ENCODE measurements at places on chromosomes 1 and 21.

DNA sequence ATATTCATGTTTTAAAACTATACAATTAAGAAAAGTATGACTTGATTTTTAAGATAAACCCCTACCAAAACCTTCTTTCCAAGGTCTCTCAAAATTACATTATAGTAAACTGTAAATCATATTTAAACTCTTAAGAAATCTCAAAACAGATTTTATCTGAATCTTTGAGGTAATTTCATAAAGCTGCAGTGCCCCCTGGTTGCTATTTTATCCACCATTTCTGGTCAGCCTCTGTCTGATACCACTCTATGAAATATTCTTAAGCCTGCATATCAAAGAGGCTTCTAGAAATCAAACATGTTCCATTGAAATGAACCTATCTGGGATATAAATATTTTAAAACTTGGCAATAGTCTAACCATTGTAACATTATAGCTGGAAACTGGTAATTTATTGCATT lies 317.3 kb downstream of the COL11A1 start:
- no peak for DNase-seq

GRCh38 chr1:62228136-62228882 lies 33.7 kb downstream of the L1TD1 start:
- no peak for DNase-seq

- DNase-seq = no peak
These were observed 33.8 kb downstream of the FBXO2 start for GRCh38 chr1:11620405-11620804.

DNA sequence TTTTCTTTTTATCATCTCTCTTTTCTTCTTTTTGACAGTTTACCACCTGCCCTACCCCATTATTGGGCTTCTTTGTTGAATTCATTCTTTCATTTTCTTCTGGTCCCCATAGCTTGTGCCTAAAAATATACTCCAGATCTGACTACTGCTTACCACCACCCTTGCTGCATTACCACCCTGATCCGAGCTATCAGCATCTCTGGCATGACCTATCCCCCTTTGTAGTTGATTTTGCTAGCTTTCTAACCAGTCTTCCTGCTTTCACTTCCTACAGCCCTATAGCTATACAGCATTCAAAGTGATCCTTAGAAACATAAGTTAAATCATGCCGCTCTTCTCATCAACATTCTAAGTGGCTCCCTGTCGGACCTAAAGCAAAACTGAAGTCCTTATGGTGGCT lies 59.4 kb upstream of the MPC2 start:
- no peak for DNase-seq

- no peak for DNase-seq
These were observed 12.9 kb upstream of the FNBP1L start for GRCh38 chr1:93434987-93435386.

DNA sequence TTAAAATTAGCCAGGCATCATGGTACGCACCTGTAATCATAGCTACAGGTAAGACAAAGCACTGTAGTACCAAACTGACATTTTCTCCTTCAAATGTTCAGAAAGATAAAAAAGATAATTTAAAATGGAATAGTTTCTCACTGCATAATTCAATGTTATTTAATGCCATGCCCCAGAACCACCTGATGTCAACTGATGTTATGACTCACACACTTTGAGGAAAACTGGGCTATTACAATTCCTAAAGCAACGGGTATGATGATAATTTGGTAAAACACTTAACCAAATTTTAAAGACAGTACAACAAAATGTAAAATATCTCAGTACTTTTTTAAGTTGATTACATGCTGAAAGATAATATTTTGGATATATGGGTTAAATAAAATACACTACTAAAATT lies 22.9 kb upstream of the PLEKHO1 start:
- no peak for DNase-seq

DNA sequence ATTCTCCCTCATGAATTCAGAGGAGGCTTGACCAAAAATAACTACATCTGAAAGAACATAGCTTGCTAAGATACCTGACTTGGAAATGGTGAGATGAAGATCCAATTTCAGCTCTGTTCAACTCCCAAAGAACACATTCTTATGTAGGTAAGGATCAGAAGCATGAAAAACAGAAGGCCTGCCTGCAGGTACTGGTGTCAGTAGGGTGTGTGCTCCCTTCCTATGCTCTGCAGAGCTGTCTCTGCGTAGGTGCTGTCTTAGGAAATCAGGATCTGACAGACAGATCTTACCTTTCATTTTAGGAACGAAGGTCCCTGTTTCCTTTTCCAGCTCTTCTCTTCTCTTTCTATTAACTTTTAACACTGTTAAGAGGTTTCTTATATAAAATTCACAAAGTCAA lies 5.6 kb upstream of the OR6K2 start:
- no peak for DNase-seq

GRCh38 chr1:181083842-181084605 lies 4.5 kb upstream of the IER5 start:
- peak; percentile 77 for DNase-seq

DNA sequence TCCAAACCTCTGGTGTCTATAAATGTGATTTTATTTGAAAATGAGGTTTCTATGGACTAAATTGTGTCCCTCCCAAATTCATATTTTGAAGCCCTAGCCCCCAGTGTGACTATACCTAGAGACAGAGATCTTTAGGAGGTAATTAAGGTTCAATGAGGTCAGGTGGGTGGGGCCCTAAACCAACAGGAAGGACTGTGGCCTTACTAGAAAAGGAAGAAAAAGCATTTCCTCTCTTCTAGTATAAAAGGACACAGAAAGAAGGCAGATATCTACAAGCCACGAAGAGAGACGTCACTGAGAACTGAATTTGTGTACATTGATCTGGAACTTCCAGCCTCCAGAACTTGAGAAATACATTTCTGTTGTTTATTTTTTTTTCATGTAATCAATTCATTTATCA lies 123.1 kb upstream of the RUNX1 start:
- peak; percentile 33 for DNase-seq

GRCh38 chr1:151238467-151238739 lies 16.1 kb upstream of the PSMD4 start:
- no peak for DNase-seq

- peak; percentile 27 for DNase-seq
These were observed 52.9 kb upstream of the CD46 start for GRCh38 chr1:207698822-207699483.

GRCh38 chr1:84997667-84998600 lies 1.0 kb upstream of the MCOLN2 start:
- no peak for DNase-seq

GRCh38 chr1:10796029-10796944 lies at the start of gene CASZ1:
TSS of gene CASZ1 (minus strand) at chr1:10796646. CDS start at chr1:10693889, 102,757 bp downstream.
- no peak for DNase-seq

- DNase-seq = no peak
These were observed 45.9 kb downstream of the OLIG1 start for GRCh38 chr21:33115631-33116510.

DNA sequence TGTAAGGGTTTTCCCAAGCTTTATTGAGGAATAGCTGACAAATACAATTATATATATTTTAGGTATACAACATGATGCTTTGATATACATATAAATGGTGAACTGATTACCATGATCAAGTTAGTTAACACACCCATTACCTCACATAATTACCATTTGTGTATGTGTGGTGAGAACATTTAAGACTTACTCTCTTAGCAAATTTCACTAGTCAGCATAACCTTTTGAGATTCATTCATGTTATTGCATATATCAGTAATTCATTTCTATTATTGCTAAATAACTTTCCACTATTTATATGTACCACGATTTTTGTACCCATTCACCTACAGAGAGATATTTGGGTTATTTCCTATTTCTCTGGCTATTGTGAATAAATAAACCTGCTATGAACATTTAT lies 16.2 kb upstream of the TP53BP2 start:
- no peak for DNase-seq

- no peak for DNase-seq
These were observed 157.6 kb downstream of the VAV3 start for GRCh38 chr1:107807405-107807804.

- peak; percentile 52 for DNase-seq
These were observed 12.3 kb upstream of the SEMA4A start for GRCh38 chr1:156140879-156141707.

DNA sequence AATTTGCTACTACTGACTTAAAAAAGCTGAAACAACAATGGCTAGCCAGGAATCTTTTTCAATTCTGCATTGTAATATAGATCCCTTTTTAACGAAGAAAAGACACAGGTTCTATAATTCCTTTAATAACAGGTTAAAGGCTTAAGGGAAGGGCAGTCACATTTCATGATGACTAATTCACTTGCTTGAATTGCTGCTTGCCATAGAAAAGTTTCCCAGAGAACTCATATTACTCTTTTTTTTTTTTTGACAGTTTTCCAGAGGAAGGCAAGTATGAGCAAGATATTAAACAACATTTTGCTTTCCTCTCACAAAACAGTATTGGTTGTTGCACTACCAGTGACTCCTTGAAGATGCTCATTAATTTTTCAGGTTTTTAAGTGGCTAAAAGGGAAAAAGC lies 60.9 kb downstream of the IL23R start:
- DNase-seq = no peak

GRCh38 chr1:100353071-100353801 lies 930 bp downstream of the CDC14A start:
- DNase-seq = peak; percentile 51
